ENCODE measurements at places on chromosomes 13 and 19.
A peak's percentile ranks its signal among the peaks of the same experiment; 100 is the strongest.

- DNase-seq: no peak
Observed at GRCh38 chr19:2500841-2501261, 24.9 kb downstream of the GADD45B start.

DNA sequence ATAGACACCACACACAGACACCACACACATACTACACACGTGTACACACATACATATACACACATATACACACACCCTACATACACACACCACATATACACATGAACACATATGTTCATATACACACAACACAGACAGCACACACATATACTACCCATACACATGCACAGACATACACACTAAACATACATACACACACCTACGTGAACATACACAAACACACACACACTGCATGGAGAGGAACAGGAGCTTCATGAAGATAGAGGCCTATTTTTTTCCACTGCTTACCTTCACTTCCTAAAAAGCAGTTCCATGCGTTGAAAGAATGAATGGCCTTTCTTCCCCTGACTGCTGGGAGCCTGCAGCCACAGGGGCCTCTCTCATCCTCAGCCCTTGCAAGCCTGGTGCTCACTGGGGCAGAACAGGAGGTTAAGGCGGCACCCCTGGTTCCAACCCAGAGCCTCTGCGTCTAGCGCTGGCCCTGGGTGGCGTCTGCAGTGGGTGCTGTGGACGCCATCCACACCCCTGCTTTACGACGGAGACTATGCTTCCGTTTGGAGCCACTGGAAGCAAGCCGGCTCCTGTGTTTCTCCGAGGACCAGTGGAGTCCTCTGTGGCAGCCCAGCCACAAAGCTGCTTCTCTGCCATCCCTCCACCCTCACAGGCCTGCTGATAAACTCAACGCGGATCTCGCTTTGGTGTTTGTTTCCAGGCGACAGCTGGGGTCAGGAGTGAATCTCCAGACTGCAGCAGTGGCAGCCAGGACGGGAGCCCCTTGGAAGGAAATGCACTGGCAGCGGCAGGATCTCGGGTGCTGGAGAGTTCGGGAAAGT lies 1.9 kb upstream of the RASA3 start:
- DNase-seq: no peak

- no peak for DNase-seq
Observed at GRCh38 chr13:37383856-37384370, 214.7 kb downstream of the POSTN start.

GRCh38 chr13:21427741-21428140 lies 31.4 kb downstream of the ZDHHC20 start:
- no peak for DNase-seq

DNA sequence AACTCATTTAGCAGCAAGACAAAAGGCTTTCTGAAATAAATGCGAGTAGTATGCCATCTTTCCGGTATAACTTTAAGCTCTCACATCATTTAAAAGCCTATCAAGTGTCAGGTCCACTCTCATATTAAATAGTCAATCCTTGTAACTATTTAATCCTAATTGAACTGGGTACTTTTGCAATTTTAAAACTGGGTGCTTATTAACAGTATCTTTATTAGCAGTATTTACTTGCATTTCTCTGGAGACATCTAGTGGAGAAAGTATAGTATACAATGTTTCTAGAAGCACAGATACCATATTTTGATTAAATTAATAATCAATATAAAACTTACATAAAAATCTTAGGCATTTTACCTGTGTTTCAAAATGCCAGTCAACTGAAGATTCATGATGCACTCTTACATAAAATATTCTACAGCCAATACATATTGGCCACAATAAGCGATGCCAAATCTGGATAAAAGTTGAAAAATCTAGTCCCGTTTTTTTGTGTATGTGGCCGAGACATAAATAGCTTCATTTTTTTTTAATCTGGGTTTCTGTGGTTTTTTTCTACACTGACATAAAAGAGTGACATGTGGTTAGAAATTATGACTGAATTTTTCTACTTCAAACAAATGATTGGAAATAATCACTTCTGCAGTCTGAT lies 4.3 kb upstream of the POSTN start:
- DNase-seq: peak; percentile 52

DNA sequence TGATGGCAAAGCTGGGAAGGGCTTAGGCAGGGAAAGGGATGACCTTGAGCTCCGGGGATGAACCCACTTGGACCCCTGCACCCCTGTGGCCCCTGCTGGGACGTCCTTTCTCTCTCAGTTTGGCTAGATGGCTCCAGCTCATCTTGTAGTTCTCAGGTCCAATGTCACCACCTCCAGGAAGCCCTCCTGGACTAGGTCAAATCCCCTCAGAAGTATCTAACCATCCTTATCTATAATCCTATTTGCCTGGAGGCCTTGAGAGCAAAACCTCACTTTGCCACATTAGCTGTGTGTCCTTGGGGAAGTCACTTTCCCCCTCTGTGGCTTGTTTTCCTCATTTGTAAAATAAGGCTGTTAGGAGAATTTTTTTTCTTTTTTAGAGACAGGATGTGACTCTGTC lies 42.7 kb upstream of the NFIC start:
- DNase-seq: no peak

DNA sequence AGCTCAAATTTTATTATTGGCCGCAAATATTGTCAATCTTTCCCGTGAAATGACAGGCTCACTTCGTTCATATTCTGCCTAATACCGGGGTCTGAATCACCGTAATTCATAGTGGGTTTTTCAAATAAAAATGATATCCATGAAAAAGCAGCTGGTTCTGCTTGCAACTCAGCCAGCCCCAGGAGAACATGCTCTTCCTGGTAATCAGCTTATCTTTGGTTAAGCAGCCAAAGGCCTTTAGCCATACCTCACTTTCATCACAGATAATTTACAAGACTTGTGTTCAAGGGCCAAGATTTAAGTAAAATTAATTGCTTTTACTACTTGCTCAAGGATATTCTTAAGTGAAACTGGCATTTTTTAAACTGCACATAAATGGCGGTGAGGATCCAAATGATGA lies 22.5 kb downstream of the RNASEH2B start:
- DNase-seq: no peak

DNA sequence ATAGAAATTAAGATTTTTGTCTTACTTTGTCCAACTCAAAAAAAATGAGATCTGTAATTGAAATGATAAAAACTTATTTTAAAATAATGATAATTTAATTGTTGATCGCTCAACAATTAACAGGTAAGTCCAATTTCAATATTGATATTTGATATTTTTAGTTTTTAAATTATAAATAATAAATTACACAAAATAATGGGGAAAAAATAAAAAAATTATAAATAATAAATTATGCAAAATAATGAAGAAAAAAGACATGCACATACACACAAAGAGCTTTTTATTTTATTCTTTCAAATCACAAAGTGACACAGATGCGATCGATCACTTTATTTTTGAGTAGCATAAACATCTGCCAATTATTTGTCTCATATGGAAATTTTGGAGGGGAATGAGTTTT lies 40.8 kb downstream of the KCTD12 start:
- DNase-seq: no peak

- no peak for DNase-seq
Observed at GRCh38 chr13:25675060-25675459, 303.3 kb downstream of the ATP8A2 start.

DNA sequence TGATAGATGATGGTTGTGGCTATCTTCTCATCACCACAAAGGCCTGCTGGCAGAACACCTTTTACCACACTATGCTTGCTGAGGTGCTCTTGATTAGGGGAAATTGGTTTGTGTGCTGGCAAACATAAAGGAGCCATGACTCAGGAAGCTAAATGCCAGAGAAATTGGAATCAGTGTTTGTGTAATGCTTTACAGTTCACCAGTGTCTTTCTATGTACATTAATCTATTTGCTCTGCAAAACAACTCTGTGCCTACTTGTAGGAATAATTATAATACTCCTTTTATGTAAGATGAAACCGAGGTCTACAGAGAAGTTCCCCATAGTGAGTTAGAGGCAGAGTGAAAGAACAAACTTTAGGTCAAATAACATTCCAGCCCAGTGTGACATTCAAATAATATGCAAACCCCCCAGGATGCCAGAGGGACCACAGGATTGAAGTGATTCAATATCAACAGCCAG lies 390.5 kb upstream of the HTR2A start:
- DNase-seq: peak; percentile 61

DNA sequence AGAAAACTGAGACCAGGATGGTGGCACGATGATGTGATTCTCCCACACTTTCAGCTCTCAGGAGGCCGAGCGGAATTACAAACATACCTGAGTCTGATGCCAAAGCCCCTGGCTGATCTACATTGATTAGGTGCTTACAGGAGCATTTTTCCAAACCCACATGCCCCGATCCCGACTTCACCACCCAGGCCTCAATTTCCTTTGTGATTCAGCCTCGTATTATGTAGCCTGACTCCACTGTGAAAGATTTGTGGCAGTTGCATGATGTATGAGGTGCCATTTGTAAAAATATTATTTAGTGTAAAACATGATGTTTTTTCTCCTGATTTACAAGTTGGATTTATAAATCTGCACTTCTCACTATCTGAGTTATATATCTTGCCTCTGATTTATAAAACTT lies 118.0 kb downstream of the TSHZ3 start:
- peak; percentile 33 for DNase-seq

DNA sequence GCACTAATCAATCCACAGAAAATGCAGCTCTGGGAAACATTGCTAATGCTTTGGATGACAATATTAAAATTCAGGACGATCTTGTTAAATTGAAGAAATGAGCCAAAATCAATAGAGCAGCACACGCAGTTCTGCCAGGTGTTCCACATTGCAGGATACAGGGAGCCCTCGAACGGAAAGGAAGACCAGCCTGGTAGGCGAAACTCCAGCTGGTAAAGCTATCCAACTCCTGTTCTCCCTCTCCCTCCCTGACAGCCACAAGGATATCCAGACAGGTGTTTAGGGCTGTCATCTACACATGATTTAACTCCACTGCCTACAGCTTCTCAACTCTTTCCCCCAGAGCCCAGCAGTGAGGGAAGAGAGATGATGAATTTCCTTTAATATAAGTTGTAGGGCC lies 67.7 kb downstream of the EPSTI1 start:
- DNase-seq: no peak

DNA sequence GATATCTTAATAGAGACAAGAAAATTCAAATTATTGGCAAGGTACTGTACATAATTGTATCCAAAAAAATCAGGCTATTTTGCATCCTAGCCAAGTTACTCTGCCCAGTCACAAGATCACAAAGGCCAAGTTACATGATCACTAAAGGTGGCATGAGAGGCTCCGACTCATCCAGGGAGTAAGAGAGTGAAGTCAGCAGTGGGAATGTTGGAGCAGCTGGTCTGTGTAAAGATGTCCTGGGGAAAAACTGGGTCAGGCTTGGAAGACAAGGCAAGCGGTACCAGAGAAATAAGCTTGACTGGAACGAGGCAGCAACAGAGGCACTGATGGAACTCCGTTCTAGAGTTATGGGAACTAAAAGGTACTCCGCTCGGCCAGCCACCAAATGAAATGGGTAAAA lies 50.2 kb upstream of the PSG2 start:
- peak; percentile 53 for DNase-seq

DNA sequence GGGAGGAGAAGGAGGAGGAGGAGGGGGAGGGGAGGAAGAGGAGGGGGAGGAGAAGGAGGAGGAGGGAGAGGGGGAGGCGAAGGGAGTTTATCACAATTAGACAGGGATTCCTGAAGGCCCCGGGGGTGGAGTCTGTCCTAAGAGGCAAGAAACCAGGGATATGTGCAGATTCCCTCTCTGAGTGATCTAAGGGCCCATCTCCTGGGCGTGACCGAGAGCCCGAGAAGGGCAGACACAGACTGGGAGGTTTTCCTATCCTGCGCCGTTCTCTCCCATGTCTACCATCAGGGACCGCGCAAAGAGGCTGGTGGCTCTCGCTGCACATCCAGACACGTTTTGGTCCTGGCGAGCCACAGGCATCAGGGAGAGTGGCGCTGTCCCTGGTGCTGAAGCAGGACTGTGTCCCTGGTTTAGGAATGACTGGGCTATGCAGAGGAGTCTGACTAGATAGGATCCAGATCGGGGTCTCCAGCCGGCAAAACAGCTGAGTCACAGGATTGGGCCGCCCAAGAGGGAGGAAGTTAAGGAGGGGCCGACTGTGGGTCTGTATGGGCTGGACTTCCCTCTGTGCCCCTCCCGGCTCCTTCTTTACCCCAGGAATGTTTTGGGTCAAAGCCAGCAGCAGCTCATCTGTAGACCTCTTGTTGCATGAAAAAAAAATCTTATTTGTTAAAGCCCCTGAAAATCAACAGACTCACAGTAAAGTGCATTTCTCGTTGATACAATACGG lies 17.9 kb upstream of the ZNF175 start:
- peak; percentile 46 for DNase-seq

DNA sequence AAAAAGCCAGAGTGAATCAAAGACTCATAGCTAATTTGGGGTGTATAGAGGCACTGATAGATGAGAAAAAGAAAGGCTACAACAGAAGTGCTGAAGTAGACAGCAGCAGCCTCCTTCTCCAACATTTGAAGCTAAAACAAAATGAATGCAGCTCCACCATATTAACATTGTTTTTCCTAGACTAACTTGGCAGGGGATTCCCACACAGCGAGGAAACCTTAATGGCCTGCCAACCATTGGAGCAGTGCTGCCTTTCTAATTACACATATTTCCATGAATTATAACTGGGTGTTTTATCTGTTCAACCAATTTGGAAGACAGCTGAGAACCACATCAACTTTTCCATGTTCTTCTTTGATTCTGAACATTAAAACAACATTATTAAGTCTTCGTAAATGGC lies 478.6 kb downstream of the LIG4 start:
- no peak for DNase-seq

- DNase-seq: no peak
Observed at GRCh38 chr13:22135446-22135845, 464.6 kb downstream of the FGF9 start.

- no peak for DNase-seq
Observed at GRCh38 chr13:48000559-48001113, 437 bp downstream of the SUCLA2 start.

DNA sequence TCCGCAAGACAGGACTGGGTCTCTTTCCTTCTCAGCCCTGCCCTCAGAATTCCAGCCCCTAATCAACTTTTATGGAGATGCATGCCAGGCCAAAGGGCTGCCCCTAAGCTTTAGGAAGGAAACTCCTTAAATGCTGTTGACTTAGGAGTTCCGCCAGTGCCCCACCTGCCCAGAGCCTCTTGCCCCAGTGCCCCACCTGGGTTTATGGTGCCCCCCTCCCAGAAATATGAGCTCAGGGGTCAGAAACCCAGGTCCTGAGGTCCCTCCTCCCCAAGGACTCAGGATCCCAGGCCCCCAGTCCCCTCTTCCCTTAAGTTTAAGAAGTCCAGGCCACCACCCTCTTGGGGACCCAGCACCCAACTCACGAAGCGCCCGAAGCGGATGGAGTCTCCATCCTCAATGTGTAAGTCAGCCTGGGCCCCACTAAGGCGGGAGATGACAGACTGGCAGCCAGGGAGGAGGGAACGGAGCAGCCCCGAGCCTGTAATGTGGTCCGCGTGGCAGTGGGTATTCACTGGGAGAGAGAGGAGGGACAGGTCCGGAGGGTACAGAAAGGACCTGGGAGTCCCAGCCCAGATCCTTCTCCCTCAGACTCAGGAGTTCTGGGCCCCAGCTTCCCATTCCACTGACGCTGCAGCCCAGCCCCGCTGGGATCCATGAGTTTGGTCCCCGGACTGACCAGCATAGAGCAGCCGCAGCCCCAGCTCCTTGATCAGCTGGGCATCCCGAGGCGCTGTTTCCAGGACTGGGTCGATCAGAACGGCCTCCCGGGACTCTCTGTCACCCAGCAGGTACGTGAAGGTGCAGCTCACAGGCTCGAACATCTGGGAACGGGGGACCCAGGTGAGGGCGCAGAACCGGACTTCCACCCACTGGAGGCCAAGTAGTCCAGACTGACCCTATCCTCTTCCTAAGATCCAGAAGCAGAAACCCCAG lies 897 bp downstream of the ETHE1 start:
- no peak for DNase-seq

Measured in AG10803 (cell line).